ENCODE measurements at places on chromosomes 11 and 22.

- no peak for DNase-seq
These were observed 545 bp upstream of the ZDHHC13 start for GRCh38 chr11:19116276-19116970.

- no peak for DNase-seq
These were observed 4.7 kb downstream of the PDE2A start for GRCh38 chr11:72669527-72669926.

GRCh38 chr11:44887636-44888035 lies 63.0 kb downstream of the TP53I11 start:
- DNase-seq = no peak

- DNase-seq = no peak
These were observed 19.1 kb downstream of the PKNOX2 start for GRCh38 chr11:125183641-125184040.

GRCh38 chr22:48585916-48586798 lies 1241.5 kb downstream of the BRD1 start:
- no peak for DNase-seq

- DNase-seq = no peak
These were observed 25.8 kb downstream of the KCNQ1OT1 start for GRCh38 chr11:2673871-2674471.

- no peak for DNase-seq
These were observed 52.8 kb downstream of the ENDOD1 start for GRCh38 chr11:95142431-95142830.

DNA sequence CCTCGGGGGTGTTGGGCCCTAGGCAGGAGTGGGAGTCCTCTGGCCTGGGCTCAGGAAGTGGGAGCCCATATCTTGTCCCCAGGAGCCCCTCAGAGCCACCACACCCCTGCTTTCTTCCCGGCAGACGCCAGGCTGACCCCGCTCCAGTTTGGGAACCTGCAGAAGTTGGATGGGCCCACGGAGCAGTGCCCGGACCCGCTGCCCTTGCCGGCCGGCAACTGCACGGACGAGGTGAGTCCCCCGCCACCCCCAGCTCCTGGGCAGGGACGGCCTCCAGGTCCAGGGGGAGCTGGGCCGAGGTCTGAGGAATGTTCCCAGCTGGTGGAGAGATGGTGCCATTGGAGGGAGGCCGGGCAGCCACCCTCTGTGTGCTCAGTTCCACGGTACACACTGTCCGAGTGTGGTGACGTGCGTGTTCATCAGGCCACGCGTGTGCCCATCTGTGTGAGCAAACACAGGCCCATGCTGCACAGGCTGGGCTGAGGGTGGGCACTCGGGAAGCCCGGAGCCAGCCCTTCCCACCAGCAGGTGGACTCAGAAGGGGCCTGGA lies 4.8 kb downstream of the MUC5B start:
- DNase-seq = no peak

DNA sequence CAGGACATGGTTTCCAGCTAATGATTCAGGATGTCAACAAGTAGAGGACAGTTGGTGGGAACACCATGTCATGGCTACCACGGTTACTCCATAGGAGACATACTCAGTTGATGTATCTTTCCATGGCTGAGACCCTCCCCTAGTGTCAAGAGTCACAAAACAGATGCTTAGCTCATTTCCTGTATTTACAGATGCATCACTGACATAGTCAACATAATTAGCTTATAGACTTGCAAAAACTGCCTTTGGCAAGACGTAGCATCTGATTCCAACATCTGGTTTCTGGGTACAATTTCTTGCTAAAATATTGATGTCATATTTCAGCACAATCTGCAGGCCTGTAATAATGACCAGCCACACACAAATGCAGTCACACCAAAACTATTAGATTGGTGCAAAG lies 550.3 kb downstream of the FAM181B start:
- DNase-seq = no peak

- DNase-seq = no peak
These were observed 39.9 kb upstream of the ASPHD2 start for GRCh38 chr22:26389125-26389524.

DNA sequence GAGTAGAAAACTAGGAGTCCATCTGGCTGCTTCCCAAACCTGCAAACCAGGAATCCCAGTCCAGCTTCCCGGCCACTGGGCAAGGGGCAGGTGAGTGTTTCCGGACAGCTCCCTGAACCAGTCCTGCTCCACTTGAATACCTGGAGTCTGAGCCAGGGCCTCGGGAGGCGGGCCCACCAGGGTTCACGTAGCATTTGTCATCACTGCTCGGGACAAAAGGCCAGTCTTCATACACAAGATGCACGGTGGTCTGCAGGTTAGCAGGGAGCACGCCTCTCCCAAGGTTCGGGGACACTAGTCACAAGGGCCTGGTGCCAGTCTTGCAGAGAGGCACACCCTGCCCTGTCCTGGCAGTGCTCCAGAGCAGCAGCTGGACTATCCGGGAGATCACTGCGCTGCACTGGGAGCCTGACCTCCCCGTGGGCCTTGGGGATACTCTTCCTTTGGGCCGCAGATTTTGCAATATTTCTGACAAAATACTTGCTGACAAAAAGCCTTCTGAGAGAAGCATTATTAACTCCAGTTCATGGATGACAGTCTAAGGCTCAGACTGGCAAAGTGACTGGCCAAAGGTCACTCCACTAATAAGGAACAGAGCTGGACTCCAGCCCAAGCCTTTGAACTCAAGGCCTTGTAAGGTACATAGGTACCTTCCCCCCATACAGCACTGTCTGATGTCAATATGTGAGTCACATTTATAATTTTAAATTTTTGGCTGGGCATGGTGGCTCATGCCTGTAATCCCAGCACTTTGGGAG lies 25.1 kb downstream of the CD6 start:
- no peak for DNase-seq

DNA sequence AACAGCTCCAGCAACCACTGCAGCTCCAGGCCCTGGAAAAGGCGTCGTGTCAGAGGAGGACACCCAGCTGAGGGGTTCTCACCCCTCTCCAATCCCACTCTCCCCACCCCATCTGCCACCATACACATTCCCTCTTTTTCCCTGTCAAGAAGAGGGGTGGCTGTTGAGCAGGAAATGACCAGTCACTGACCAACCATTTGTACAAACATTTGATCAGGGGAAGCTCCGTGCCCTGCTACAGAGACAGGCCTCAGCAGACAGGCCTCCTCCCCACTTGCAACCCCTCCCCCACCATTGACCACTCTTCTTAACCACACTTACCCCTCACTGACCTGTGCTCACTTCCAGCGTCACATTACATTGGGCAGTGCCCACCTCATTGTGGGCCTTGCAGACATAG lies 2.3 kb upstream of the VSIG2 start:
- DNase-seq = no peak

DNA sequence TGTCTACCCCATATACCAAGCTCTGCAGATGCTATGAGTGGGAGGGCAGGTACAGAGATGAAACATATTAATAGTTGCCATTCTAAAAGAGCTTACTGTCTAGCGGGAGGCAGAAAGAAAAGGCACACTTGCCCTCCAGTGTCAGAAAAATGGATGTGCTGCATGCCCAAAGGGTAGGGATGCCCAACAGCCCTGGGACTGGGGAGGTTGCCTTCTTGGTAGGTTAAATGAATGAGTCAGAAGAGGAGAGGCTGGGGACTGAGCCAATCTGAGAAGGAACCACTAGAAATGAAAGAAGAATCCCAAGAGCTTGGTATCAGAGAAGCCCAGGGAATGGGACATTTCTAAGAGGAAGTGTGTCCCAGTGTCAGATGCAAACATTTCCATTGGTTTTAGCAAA lies 1.2 kb downstream of the BIRC3 start:
- DNase-seq = peak; percentile 23

DNA sequence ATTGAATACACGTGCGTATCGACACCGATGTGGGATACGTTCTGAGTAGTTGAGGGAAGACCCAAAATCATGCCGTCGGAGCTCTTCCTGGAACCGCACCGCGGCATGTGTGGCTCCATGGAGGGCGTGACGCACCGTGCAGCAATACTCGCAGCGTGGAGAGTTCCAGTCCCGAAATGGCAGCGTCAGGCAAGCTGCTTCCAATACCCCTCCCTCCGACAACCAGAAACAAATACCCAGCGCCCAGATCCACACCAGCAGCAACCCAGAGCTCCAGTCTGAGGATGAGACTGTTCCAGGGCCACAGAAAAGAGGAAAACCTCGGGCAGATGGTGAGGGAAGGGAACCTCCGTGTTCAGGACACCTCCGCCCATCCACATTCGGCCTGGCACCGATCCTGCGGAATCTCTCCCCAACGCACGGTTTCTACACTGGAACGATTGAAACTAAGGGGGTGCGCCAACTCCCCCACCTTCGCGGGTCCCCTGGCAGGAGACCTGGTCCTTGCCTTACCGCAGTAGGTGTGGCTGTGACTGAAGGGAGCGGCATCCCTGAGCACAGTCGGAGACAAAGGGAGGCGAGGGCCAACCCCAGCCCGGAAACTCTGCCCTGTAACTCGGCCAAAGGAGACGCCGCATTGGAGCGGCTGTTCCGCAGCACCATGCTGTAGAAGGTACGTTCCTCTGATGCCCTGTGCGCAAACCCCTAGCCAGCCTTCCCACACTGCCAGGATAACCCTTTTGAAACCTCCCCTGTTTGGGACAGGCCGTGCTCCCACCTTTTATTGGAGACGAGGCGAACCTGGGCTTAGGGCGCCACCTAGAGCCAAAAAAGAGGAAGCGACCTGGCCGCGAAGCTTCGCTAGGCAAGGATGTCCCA lies 28.2 kb downstream of the DBX1 start:
- DNase-seq = peak; percentile 16

GRCh38 chr22:45263463-45264269 lies 21.1 kb upstream of the UPK3A start:
- DNase-seq = no peak

DNA sequence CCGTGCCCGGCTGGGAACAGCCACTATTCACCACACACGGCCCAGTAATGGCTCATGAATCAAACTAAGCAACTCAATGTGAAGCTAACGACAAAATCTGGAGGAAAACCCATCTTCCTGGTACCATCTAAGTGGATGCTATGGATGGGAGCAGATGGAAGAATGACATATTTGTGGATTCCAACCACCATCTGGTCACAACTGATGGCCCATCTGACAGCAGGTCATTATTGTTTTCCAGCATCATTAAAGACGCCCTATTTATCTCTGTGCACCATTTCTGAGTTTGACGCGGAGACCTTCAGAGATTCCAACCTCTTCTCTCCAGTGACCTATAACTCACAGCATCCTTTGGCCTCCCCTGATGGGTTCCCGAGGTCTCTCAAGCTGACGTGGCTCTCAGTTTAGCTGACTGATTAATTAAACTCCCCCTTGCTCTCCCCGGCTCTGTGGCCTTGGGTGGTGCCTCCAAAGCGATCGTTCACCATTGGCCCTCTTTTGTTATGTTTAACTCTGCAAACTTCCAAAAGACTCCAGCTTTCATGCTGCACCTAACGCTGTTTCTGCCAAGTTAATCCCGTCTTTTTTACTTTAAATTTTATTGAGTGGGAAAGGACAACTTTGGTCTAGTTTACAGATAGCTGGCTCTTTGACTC lies 1514.4 kb downstream of the BRD1 start:
- DNase-seq = no peak

GRCh38 chr22:26589845-26590736 lies at the start of gene TPST2:
Gene TPST2, minus strand, starts transcription at chr22:26590132. Its CDS starts 48,502 bp downstream, at chr22:26541630.
- peak; percentile 62 for DNase-seq

- no peak for DNase-seq
These were observed 607.7 kb upstream of the TENM4 start for GRCh38 chr11:80048513-80048912.

- DNase-seq = no peak
These were observed 8.9 kb upstream of the NLRP6 start for GRCh38 chr11:269146-269890.
